ENCODE measurements at places on chromosomes 5 and 9. TPM values are rescaled to one million over a fixed set of nuclear protein-coding genes. Genes with fewer than 3 reads are reported as not detected.

PCDHAC1 gene
- total RNA-seq: not detected

F12 gene
- 1.3 TPM for total RNA-seq

ISL1 gene
- total RNA-seq: not detected

NELFB gene
- 63.6 TPM for total RNA-seq

IGIP gene
- 6.0 TPM for total RNA-seq

SPATA31A3 gene
- total RNA-seq: not detected

PCDHGB2 gene
- total RNA-seq: 5.1 TPM

FOXD4L6 gene
- total RNA-seq: not detected

IFNA21 gene
- not detected for total RNA-seq
